ENCODE measurements at places on chromosomes 11 and 22.

DNA sequence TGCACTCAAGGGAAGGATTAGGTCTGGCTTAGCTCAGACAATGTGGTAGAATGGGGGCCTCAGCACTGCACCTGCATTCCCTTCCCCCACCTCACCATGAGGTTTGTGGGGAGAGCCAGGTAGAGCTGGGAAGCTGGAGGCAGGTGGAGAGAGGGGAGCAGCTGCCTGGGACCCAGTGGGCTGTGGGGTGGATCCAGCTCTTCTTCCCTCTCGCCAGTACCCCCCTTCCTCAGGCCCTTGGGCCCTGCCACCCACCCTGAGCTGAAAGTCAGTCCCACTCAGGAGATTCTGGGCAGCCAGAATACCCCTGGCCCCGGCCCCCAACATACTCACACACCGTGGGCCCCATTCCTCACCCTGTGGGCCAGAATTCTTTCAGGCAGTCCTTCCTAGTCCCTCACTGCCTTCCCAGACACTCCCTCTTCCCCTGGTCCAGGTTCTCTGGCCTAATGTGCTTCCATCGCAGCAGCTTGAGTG is 3.1 kb upstream of the POLD4 start:
- DNase-seq = no peak

DNA sequence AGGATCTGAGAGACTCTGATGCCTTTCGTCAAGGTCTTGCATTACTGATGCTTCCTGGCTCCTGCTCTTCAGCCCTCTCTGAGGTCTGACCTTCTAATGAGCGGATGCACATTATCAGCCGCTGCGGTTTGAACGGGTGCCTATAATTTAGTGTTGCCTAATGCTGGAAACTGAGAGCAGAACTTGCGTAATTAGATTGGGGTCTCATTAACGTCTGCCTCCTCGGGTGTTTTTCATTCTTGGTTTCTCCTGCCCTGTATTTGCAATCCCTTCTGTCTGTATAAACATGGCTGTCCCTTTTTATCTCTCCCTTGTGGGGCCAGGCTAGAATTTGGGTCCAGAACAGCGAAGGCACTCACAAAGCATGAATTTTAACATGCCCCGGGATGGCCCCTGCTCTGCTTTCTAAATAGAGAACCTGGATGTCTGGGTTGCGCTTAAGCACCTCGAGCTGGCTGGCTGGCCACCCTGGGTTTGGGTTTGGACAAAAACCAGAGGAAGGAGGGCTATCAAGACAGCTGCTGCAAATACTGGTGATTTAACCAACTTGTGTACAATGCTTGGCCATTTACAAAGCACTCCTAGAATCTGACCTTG is 118.6 kb downstream of the TIMP3 start:
- peak; percentile 55 for DNase-seq

DNA sequence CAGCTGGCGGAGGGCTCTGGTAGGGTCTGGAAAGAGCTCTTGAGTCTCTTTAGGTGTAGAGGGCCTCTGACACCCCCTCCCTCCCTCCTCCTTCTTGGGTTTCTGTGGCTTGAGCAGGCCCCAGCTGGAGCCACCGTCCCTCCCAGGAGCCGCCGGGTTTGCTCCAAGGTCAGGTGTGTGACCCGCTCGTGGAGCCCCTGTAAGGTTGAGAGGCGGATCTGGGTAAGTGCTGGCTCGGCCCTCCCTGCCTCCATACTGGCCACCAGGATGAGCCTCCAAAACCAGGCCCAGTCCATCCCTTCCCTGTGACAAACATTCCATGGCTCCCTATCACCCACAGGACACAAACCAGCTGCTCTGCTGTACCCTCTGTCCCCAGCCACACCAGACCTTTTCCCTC is 9.3 kb downstream of the PLEKHB1 start:
- DNase-seq = no peak

- no peak for DNase-seq
Observed at GRCh38 chr22:22207845-22208564, 36.6 kb upstream of the VPREB1 start.

- DNase-seq = no peak
Observed at GRCh38 chr11:36390963-36391471, 94.9 kb downstream of the PRR5L start.

DNA sequence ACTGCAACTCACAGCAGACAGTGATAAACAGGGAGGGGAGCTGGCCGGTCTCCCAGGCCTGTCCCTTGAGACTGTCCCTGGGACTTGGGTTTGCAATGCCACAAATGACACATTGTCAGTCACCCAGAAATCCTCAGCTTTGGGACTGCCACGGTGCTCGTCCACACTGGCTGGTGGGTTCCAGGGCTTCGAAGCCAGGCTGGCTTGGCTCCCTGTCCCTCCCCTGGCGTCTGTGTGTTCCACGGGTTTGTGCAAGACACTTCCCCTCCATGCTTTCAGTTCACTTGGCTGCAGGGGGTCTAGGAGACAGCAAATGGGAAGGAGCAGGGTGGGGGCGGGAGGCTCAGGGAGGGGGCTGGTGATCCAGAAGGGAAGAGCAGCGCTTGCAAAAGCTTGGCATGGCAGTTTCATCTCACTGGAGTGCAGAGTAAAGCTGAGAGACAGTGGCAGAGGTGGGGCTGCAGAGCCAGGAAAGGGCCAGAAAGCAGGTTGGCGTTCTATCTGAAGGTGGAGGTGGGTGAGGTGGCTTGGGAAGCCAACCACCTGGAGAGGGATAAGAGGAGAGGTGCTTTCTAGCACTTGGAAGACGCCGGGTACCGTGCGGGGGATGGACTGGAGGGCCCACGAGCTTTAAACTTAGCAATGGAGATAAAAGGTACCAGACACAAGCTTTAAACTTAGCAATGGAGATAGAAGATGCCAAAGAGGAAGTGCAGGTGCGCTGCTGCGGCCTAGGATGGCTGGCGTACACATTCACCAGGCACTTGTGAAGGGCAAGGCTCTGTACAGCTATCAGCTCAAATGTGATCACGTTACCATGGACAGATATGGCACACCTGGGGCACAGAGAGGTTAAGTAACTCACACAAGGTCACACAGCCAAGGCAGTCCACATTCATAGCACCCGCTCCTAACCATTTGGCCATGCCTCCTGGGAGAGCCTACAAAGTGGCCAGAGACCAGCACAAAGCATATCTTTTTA is 86.4 kb upstream of the SHISAL1 start:
- no peak for DNase-seq

DNA sequence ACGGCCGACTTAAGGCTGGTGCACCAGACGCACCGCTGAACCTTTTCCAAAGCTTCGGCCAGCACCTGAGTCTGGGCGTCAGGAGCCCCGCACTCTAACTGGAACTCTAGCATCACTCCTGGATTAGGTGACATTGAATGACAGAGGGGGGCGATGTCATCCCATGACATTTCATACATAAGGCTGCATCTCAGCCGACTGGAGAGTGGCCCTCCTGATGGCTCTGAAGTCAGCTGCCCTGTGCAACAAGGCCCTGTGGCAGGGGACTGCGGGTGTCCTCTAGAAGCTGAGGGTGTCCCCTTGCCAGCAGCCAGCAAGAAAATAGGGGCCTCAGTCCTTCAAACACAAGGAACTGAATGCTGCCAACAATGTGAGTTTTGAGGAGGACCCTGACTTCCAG is 10.1 kb upstream of the FADS3 start:
- no peak for DNase-seq

DNA sequence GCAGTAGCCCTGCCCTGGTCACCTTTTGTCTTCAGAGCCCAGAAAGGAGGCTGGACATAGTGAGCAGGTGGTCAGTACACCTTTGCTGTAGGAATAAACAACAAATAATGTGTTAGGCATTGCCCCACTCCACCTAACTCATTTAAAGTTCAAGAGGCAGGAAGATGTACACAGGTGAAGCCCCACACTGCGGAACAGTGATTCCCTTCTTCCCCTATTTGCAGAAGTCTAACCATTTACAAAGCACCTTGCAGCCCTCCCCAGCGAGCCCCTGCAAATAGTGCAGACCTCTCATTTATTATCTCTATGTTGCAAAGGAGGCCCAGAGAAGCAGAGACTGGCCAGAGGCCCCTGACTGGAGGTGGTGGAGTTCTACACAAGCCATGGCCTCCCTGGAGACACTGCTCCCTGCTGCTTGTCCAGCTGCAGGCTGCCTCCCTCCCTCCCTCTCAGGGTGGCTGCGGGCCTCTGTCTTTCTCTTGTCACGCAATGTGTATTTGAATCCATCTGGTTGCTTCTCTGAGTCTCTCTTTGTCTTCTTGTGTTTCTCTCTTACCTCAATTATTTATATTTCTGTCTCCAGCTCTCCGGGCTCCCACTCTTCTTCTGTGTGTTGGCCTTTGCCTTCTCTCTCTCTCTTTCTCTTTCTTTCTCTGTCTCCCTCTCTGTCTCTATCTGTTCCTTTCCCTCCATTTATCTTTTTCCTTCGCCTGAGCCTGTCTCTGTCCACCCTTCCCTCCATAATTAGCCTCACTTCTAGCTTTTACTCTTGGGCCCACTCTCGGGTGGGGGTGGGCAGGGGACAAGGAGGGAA is 59.1 kb upstream of the PRDM11 start:
- DNase-seq = no peak

DNA sequence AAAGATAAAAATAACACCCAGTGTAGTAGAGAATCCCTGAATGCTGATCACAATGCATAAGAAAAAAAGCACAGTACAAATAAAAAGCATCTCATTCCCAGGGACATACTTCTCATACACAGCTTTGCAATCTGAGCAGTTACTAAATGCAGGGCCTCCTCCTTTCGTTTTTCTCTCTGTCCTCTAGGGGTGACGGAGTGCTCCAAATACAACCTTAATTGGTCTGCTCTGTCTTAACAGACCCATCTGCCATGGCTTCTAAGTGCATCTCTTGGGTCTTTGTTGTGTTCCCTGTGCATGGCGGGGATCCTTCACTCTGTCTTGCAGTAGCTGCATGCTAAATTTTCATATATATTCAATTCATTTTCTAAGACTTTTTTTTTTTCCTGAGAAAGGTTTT is 1114.2 kb upstream of the RAG2 start:
- DNase-seq = no peak

- DNase-seq = no peak
Observed at GRCh38 chr11:57313788-57314135, 11.0 kb downstream of the TNKS1BP1 start.

- DNase-seq = peak; percentile 90
Observed at GRCh38 chr11:96155627-96156378, 187.2 kb downstream of the MAML2 start.

DNA sequence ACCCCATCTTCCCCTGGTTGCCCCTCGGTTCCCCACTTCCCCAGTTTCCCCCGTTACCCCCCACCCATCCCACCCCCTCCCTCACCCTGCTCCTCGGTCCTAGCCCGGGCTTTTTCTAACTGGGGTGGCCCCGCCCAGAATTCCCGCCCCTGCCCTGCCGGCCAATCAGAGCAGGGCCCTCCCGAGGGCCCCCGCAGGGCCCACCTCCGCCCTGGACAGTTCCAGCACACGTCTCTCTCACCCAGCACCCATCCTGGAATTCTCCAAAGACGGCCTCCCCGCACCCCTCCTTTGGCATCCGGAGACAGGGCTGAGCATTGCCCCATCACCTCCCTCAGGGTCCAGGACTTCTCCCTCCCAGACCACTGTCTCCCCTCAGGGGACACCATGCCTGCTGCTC is at the start of gene H19:
TSS of gene H19 (minus strand) at position 88 of the 400 bp plus-strand sequence.
- DNase-seq = no peak

- DNase-seq = no peak
Observed at GRCh38 chr11:726278-727220, 20.5 kb downstream of the EPS8L2 start.

DNA sequence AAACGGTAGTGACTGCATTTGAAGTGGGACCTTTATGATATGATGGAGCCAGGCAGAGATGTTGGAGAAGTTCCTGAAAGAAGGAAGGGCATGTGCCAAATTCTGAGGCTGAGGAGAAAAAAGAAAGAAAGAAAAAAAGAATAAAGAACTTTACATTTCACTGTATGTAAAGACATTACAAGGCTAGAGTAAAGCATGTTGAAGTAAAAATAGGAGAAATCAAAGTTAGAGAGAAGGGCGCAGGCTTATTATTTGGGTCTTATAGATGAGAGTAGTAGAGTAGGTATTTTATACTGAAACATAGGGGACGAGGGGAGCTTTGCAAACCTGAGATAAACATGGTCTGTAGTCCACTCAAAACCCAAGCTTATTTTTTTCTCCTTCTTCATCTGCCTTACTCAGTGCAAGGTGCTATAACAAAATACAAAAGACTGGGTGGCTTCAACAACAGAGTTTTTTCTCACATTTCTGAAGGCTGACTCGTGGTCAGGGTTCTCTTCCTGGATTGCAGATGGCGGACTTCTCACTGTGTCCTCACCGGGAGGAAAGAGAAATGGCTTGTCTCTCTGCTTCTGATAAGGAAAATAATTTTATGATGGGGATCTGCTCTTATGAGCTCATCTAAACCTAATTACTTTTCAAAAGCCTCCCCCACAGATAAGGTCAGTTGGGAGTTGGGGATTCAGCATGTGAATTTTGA is 2.7 kb downstream of the HBG1 start:
- DNase-seq = no peak

DNA sequence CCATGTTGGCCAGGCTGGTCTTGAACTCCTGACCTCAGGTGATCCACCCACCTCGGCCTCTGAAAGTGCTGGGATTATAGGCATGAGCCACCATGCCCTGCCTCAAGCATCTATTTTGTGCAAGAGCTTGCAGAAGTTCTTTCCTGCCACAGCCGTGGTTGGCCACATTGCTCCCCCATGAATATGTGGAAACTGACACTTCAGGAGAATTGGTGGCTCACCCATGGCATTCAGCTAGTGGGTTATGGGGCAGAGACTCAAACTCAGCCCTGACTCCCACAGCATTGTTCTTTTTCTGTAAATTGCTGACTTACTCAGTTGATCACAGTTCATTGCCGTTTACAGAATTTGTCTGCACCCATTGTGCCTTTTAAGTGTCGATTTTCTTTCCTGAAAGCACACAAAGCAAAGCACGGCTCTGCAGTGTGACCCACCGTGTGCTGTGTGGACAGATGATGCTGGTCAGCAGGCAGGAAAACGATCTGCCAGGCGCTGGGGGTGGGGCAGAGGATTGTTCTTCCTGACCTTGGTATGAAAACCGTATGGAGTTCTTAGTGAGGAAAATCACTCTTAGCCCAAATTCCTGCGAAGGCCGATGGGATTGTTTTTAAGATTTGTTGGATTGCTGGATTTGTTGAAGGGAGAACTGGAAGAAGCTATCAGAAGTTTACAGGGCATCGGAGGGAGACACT is 115.6 kb downstream of the PTPRJ start:
- DNase-seq = no peak

GRCh38 chr11:31340903-31341572 is 28.5 kb downstream of the DCDC1 start:
- no peak for DNase-seq

DNA sequence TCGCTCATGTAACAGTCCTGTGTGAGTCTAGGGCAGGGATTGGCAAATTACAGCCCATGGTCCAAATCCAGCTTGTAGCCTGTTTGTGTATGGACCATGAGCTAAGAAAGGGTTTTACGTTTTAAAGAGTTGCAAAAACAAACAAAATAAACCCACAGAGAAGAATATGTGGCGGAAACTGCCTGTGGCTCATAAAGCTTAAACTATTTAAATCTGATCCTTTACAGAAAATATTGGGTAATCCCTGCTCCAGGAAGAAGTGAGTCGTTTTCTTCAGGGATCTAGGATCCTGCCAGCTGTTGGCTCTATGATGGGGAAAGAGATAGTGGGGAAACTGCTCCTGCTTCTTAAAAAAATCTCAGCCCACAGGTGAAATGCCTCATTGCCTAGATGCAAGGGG is 3.4 kb upstream of the OR6Q1 start:
- no peak for DNase-seq
